Breast epithelium (tissue), 4 donors: ENCODE measurements at places on chromosomes 7 and 10.

GRCh38 chr7:2876031-2876731, 32.1 kb upstream of the GNA12 start:
- DNase-seq, result no peak

GRCh38 chr10:113455947-113456346, 96.9 kb upstream of the HABP2 start:
- DNase-seq, result no peak

GRCh38 chr10:79387466-79387973, 40.3 kb downstream of the PPIF start:
- DNase-seq, result peak; percentile 9

- DNase-seq, result no peak
Observed at GRCh38 chr10:815338-816090, 116.0 kb downstream of the LARP4B start.

DNA sequence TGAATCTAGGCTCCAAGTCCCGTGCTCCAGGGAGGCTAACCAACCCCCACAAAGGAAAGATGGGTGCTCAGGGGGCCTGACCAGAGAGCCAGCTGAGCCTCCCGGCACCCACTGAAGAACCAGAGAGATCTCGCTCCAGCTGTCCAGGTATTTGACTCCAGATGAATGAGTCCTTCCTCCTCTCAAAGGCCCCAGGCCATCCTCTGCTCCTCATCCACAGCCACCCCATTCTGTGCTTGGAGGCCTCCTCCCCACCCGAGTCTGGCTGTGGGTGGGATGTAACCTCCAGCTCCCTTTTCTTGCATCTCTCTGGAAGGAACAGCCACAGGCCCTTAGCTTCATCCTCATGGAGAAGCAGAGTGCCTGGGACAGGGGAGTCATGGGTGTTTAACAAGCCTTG, 44.6 kb downstream of the VSTM4 start:
- no peak for DNase-seq

DNA sequence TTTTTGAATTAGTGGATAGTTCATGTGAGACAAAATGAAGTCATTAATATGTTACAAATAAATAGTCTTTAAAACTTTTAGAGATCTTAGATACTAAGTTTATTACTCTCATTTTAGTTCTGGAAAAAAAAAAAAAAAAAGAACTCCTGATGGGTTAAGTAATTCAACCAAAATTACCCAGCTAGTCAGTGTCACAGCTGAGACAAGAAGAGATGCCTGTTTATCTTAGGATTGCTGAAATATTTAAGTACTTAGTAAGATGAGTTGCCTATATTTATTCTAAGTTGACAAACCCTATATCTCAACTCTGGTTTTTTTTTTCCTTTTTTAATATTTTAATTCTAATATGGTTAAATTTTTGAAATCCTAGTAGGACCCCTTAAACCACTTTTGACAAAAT, 781.0 kb upstream of the LRRN3 start:
- DNase-seq, result no peak

DNA sequence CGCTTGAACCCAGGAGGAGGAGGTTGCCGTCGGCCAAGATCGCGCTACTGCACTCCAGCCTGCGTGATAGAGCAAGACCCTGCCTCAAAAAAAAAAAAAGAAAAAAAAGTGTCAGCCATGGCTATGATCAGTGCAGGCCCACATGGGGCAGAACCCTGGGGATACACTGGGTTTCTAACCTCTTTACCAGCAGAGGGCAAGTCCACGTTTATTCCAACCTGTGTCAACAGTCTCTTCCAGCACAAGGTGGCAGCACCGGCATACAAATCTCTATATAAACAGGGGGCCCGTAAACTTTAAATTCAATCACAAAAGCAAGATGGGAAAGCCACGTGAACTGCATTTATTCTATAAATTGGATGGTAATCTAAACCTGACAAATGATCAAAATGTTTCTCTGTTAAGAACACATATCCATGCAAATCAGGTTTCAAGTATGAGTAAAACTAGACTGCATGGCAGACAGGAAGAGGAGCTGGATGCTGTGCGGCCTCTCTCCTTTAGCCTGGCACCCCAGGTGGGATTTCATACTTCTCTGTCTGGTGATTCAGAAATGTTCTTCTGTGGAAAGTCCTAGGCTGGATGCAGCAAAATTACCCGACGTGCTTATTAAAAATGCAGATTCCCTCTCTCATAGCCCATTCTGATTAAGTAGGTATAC, 60.0 kb upstream of the STEAP1B start:
- peak; percentile 55 for DNase-seq

- no peak for DNase-seq
Observed at GRCh38 chr7:151265351-151265931, 16.9 kb upstream of the SMARCD3 start.

DNA sequence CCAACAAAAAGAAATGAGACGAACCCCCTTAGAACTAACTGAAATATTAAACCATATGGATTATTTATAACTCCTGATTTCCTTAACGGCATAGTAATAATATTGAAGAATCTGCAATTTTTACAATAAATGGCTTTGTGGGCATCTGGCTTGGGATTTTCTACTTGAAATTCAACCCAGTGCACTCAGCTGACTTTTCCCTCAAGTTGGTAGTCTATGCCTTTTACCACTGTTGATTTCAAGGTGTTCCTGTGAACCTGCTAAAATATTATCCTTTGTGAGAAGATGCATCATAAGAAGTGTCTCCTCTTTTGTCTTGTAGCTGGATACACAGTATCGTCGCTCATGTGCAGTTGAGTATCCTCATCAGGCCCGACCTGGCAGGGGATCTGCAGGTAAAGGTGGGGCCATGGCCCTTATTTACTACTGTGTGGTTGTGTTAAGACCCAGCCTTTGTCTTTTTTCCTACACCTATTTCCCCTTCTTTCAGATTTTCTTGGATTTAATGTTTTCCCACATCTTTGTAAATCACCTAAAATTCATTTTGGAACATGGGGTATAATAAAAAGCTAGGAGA, 8.0 kb downstream of the DNAJC9 start:
- no peak for DNase-seq

GRCh38 chr7:27843584-27844305, 103.8 kb downstream of the TAX1BP1 start:
- DNase-seq, result no peak

GRCh38 chr7:22860337-22860736, 37.7 kb upstream of the TOMM7 start:
- DNase-seq, result no peak

DNA sequence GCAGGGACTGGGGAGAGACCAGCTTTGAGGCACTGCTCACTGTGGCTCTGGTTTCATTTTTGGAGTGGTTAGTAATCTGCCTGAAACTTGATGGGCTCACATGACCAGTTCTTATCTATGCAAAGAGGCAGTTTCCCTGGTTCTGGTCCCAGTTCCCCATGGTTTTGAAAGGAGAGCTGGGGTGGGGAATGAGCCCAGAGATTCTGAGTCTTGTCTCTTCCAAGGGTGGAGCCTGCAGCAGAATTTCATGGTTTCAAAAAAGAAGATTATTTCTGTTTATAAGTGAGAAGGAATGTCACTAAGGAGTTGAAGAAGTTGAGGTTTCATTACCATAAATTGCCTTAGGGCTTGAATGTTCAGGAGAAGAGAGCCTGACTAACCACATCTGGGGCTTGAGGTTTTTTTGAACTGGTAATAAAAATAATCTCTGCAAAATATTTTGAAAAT, 190.2 kb upstream of the HABP2 start:
- DNase-seq, result no peak

DNA sequence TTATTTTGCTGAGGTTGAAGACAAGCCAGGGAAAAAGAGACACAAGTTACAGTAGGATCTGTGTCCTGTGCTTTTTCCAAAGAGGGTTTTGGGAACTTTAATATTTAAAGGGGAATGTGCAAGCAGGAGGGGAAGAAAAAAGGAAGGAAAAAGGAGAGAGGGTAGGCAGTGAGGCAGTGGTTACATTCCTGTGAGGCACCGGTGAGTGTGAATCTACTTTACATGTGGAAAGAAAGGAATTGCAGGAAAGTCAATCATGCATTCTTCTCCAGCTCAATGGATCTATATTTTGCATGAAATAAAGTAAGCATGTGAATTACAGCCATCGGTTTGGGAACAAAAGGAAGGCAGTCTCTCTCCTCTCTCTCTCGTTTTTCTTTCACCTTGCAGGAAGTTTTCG, 12.6 kb upstream of the DYNC2I1 start:
- DNase-seq, result no peak

- DNase-seq, result no peak
Observed at GRCh38 chr7:130957137-130957513, 223.1 kb upstream of the KLF14 start.

DNA sequence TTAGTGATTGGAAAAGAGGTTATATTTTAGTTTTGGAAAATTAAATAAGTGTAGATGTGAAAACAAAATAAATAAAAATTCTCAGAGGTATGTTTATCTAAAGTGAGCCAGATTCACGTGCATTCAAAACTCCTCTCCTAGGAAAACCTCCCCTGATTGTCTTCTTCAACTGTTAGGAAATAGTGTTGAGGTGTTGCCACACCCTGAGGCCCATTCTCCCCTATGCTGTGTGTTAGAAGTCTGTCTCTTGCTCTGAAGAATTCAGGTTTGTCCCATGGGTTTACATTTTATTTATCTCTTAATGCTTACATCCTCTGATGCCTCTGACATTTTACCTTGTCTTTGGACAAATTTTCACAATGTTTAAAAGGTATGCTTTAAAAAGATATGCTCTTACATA, 40.3 kb downstream of the PTPRE start:
- no peak for DNase-seq

GRCh38 chr10:34237898-34238455, 577.1 kb downstream of the PARD3 start:
- DNase-seq, result no peak

DNA sequence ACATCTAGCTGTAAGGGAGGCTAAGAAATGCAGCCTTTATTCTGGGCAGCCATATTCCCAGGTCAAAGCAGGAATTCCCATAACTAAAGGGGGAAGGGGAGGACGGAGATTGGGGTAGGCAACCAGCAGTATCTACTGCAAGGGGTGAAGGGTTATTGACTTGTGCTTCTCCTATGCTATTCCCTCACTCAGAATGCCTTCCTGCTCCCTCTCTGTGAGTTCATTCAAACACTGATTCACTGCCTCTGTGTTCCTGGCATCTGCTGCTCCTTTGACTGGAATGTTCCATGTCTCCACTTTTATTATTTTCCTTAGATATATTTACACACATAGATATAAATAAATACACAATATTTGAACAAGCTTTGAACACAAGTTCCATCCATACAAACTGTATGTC, 11.1 kb downstream of the HTR7 start:
- DNase-seq, result no peak

DNA sequence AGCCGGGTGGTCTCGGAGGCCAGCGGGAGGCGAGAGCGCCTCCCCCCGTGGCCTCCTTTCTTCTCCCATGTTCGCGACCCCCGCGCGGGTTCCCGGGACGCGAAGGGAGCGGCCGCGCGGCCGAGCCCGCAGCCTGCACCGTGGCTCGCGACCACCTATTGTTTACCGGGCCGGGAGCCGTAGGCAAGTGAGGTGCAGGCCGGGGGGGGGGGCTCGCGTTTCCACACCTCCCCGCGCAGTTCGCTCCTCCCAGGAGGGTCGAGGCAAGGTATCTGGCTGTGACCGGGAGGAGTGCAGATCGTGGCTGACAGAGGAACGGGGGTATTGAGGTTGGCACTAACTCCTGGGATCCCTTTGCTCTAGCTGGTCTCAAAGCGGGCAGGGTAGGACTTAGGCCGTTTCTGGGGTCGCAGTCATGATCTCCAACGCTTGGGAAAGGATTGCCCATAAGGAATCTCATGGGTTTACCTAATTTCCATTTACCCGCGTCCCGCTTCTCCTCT, 734 bp downstream of the PTPN12 start:
- DNase-seq, result no peak

- no peak for DNase-seq
Observed at GRCh38 chr7:136251826-136252225, 274.7 kb upstream of the MTPN start.

GRCh38 chr7:154864523-154864891, 138.4 kb downstream of the PAXIP1 start:
- no peak for DNase-seq

- no peak for DNase-seq
Observed at GRCh38 chr10:110778211-110778610, 93.5 kb upstream of the PDCD4 start.

GRCh38 chr10:69051710-69052487, 36.0 kb upstream of the SRGN start:
- DNase-seq, result no peak
